ENCODE measurements at places on chromosomes 11 and 22.

- peak; percentile 50 for DNase-seq
These were observed 179.2 kb upstream of the ZBED5 start for GRCh38 chr11:11036848-11037732.

DNA sequence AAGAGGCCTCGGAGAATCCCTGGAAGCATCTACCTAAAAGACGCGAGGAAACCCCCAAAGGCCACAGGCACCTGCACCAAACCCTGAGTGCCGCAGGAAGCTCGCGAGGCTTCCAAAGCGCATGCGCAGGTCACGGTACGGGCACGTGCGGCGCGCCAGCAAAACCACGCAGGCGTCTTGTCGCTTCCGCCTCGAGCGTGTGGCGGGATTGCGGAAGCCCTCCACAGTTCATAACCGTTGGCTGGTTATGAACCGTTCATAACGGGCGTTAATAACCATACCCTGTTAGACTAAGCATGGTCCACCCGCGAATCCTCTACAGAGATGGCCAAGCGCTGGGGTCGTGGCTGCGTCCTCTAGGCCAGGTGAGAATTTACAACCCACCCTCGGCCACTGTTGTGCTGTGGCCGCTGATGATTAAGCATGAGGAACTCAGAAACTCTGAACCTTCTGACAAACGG, 46.4 kb downstream of the MORC2 start:
- peak; percentile 86 for DNase-seq

DNA sequence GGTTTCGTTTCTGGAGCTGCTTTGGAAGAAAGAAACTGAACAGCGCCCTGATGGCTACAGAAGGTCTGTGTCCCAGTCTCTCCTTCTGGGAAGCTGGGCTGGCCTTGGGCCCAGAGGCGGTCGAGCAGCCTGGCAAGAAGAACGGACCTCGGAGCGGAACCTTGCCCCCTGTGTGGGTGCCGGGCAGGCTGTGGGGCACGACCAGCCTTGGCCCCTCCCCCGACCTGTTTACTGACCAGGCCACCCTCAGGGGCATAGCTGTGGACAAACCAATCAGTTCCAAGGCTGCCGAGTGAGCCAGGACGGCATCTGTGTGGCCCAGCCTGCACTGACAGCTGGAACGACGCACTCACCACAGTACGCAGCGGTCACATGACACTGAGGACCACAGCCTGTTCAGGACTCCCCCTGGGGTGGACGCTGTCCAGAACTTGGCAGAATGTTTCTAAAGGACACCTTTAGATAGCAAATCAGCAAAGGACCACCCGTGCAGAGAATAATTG, 7.2 kb downstream of the PIM3 start:
- DNase-seq = no peak

DNA sequence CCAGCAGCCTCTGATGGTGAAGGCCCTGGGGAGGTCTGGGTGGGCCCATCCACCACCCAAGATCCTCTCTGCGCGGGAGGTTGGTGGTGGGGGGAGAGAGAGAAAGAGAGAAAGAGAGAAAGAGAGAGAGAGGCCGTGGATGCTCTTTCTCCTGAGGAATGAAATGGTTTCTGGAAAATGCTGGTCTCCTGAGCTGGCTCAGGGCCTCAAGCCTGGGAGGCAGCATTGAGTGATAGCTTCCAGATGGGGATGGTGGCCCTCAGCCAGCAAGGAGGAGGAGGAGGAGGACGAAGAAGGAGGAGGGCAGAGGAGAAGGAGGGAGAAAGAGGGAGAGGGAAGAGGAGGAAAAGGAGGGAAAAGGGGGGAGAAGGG, 4.6 kb downstream of the TSPAN32 start:
- no peak for DNase-seq

DNA sequence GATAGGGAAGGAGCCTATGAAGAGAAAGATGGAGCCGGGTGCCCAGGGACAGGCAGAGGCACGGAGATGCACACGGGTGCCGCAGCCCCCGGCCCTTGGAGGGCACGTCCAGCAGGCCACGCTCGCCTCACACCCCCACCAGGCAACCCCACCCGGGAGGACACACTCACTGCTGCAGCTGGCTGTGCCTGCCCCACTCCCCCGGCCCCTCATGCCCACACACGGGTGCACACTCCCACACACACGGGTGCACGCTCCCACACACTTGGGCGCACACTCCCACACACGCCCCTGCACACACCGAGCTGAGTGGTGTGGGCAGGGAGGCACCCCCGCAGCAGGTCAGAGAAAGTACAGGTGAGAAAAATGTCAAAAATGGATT, 1.1 kb downstream of the MOB2 start:
- DNase-seq = no peak

DNA sequence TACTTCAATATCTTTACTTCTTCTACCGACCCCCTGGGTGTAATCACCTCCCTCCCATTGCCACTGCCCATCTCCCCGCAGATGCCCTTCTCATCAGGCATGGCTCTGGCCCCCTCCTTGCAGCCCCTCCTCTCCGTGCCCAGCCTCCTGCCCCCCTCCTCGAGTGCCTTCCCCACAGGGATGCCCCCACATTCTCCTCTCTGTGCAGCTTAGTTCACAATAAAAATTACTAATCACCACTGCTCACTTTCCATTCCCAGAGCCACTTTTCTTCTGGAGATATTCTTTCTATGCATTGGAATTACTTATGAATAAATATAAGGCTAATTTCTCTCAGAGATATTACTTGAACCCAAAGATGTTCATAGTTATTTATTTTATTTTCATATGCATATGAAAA, 22.1 kb downstream of the IFITM10 start:
- no peak for DNase-seq

DNA sequence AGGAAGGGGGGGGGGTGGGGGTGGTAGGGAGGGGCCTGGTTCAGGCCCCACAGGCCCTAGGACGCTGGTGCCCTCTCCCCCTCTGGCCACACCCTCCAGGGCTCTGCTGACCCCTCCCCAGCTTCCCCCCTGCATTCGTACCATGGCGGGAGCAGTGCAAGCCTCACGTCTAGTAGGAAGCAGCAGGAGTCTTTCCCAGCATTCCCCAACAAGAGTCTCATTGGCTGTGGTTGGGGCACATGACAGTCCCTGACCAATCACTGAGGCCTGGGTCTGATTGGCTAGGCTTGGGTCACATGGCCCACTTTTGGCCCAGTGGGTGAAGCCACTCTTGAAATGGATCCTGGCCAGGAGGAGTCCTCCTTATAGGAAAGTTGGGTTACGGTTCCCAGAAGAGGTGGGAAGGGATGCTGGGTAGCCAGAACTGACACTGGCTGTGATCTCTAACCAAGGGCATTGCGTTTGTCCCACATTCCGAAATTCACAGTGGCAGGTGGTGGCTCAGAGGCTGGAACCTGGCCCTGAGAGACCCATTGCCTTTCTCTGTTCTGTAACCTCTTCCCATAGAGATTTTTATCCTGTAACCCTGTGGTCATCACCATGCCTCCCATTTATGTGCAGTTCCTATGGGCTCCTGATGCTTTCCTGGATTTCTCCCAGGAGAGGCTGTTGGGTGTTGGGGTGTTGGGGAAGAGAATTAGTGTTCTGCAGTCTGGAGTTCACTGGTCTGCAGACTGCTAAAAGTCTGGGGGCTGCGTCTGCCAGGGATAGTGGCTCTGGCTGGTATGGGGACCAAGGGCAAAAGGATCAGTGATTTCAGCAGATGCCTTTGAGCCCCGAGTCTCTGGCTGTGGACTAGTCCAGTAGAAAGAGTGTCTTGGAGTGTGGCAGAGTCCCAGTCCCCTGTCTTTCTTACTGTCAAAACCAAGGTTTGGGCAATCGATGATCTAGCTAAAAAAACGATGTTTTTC, 58.9 kb upstream of the MYEOV start:
- DNase-seq = no peak

- DNase-seq = no peak
These were observed 225.5 kb upstream of the NARS2 start for GRCh38 chr11:78800096-78800690.

GRCh38 chr22:25361899-25362214, 142.4 kb downstream of the CRYBB2 start:
- DNase-seq = no peak
